T follicular helper cell (primary cell): ENCODE measurements at places on chromosomes 5 and 9.

- DNase-seq = no peak
Measured at GRCh38 chr9:35599763-35600604, 5.1 kb upstream of the TESK1 start.

DNA sequence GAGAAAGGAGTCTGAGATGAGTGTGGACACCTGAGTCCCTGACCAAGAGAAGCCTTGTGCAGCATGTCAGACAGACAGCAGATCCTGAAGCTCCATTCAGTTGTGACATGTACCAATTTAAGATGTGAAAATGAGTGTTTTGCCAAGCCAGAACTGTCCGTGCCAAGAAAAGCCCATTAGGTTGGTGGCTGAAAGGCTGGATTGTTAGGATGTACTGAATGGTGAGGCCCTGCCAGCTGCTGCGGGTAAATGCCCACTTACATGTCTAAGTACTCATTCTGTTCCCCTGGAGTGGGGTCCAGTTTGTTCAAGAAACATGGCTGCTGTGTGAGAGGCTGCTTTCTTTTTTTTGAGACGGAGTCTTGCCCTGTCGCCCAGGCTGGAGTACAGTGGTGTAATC lies 14.6 kb downstream of the DAPK1 start:
- no peak for DNase-seq

DNA sequence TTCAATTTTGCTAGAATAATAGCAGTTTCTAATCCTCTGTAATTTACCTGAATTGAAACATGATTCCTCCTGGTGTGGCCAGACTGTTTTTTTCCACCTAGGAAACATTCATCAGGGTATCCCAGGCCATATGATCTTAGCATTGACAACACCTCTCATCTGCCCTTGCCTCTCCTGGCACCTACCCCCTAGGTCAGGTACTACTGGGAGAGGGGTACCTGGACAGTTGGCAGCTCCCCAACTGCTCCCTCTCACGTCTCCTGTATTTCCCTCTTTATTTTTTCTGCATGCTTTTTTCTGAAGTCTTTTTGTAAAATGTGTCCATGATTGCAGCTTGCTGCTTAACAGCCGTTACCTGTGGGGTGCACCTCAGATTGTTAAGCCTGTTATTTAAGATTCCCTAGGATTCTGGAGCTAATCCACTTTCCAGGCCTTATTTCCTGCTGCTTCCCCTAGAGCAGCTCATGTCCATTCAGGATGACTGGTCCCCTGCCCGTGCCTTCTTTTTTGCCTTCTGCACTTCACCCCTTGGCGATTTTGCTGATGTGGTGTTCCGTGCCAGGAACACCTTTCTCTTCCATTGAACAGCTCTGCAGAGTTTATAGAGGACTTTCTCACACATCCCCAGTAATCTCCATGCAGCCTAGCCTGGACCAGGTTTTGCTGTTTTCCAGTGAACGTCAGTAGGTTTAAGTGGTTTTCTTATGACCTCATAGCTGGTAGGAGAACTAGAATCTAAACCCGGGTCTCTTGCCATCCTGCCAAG lies 33.6 kb downstream of the SNX30 start:
- no peak for DNase-seq

- no peak for DNase-seq
Measured at GRCh38 chr5:14138608-14139540, 4.3 kb upstream of the TRIO start.

DNA sequence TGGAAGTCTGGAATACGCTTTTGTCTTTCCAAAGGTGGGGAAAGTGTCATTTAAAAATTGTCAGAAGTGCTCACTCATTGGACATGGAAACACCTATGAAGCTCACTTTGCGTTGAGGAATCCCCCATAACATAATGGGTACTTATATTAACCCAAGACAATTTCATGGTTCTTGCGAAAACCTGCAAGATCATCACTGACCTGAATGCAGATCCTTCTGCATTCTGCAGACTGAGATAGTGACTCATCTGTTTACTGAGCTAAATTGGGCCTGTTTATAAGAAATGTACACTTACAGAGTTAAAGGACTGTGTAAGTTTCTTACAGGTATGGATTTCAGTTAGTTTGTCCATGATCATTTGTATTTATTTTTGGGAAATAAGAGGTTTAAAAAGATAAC lies 153.0 kb downstream of the HMHB1 start:
- DNase-seq = no peak

DNA sequence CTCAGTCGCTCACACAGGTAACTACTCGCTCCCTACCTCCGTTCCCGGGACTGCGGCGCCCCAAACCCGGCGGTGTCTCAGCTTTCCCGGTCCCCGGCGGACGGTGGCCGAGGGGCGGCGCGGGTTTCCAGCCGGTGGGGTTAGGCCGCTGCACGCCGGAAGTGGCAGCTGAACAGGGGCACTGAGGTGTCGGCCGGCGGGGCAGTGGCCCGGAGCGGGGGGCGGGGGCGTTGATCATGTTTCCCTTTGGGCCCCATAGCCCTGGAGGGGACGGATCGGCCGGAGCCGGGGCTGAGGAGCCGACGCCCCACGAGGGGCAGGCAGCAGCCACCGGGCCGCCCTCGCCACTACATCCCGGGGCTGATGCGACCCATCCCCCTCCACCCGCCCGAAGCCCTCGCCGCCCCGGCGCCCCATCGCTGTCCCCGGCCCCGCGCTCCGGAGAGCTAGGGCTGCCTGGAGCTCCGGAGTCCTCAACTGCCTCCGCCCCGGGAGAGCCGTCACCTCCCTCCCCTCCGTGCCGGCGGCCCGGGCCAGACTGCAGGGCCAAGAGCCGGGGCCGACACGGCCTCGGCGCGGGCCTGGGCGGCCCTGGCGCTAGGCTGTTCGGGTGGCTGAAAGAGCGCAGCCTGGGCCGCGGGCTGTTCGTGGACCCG lies at the start of gene DCAF10:
Gene DCAF10 (plus strand): TSS at position 167 of the 656 bp plus-strand sequence. CDS start 70 bp downstream, at position 237.
- DNase-seq = peak; percentile 80
